Activated CD4-positive, alpha-beta T cell treated with anti-CD3 and anti-CD28 coated beads, Interleukin-2, amount 10 ng/mL, durations not matched to agents 7 days and 5 days (primary cell): ENCODE measurements at places on chromosomes 7 and 10. TPM values are rescaled to one million over a fixed set of nuclear protein-coding genes. Genes with fewer than 3 reads are reported as not detected.

DNA sequence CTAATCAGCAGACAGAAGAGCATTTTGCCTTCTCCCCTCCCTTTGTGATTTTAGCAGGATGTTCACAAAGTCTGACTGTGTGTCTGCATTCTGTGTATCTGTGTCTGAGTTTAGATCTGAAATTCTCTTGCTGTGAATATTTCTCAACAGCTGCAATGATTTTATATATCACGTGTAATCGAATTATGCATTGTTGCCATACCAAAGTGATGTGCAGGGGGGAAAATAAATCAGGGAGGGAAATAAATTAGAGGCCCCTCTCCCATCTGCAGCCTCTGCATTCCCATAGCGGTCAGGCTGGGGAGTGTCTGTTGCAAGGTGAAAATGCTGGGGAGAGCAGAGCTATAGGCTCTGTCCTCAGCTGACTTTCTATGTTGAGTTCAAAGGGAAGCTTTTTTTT is 209.0 kb downstream of the LRMDA start:
- H3K36me3 ChIP-seq: no peaks in the 10 kb centered on the region
- H3K27ac ChIP-seq: no peak overlapping the region
- DNase-seq: no peak
- H3K4me3 ChIP-seq: no peak overlapping the region

DNA sequence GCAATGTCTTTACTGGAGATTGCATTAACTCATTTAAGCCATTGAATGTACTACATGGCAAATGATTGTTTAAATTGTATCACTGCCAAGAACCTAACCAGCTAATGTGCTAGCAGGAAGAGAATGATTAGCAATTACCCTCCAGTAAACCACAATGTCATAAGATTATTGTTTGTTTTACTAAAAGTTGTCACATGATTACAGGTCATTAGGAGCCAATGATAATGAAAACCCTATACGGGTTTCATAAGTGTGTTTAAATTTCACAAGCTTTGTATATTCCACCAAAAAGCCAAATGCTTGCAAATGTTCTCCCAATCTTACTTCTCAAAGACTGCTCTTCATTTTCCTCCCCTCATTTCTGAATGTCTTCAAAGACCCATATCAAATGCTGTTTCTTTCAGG is 76.5 kb upstream of the PPP1R3C start:
- H3K27ac ChIP-seq: no peak overlapping the region
- H3K4me1 ChIP-seq: no peaks in the 10 kb centered on the region
- no peak overlapping the region for H3K4me3 ChIP-seq
- H3K36me3 ChIP-seq: no peaks in the 10 kb centered on the region

GRCh38 chr7:82129091-82129490 is 314.5 kb downstream of the CACNA2D1 start:
- no peaks in the 10 kb centered on the region for H3K27me3 ChIP-seq
- H3K4me1 ChIP-seq: no peaks in the 10 kb centered on the region
- no peak overlapping the region for H3K27ac ChIP-seq
- H3K4me3 ChIP-seq: no peak overlapping the region
- no peaks in the 10 kb centered on the region for H3K36me3 ChIP-seq
- DNase-seq: no peak

- peaks cover 72% of the 10 kb centered on the region for H3K4me1 ChIP-seq
- no peak overlapping the region for H3K4me3 ChIP-seq
- peaks cover 75% of the 10 kb centered on the region for H3K36me3 ChIP-seq
These were observed 108.2 kb downstream of the PIP4K2A start for GRCh38 chr10:22606164-22606614.

PRRT4 gene
- 0.21 TPM for total RNA-seq
